T-cell (primary cell): ENCODE measurements at places on chromosomes 7 and 10.
A peak's percentile ranks its signal among the peaks of the same experiment; 100 is the strongest.

- DNase-seq, result no peak
These were observed 1.2 kb upstream of the SPACDR start for GRCh38 chr7:100465299-100465698.

GRCh38 chr10:113148901-113149300 is 198.9 kb downstream of the TCF7L2 start:
- DNase-seq, result no peak

DNA sequence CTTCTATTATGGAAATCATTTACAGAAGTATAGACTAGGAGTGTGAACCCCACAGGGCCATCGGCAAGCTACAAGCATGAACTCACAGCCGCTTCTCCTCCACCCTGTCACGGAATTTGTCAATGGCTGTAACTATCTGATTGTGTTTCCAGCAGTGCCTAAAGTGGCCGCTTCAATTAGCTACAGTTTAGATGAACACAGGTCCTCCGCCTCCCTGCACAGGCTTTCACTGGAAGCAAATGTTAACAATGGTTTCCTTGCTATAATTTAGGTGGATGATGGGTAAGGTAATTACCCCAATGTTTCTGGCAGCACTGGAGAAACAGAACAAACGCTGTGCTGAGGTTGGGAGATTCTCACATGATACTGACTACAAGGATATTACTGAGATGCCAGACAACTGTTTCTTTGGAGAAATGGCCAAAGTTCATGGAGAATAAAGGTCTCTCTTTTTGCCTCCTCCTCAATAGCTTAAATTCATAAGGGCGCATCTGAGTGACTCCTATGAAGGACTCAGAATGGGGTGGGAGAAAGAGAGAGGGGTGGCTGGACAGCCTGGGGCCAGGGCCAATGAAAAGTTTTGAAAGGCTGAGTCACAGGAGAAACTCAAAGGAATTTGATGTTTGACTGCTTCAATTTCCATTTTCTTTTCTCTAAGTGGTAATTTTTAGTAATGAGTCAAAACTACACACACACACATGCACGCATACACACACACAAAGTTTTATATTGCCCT is 78.9 kb downstream of the SVIL start:
- DNase-seq, result no peak

DNA sequence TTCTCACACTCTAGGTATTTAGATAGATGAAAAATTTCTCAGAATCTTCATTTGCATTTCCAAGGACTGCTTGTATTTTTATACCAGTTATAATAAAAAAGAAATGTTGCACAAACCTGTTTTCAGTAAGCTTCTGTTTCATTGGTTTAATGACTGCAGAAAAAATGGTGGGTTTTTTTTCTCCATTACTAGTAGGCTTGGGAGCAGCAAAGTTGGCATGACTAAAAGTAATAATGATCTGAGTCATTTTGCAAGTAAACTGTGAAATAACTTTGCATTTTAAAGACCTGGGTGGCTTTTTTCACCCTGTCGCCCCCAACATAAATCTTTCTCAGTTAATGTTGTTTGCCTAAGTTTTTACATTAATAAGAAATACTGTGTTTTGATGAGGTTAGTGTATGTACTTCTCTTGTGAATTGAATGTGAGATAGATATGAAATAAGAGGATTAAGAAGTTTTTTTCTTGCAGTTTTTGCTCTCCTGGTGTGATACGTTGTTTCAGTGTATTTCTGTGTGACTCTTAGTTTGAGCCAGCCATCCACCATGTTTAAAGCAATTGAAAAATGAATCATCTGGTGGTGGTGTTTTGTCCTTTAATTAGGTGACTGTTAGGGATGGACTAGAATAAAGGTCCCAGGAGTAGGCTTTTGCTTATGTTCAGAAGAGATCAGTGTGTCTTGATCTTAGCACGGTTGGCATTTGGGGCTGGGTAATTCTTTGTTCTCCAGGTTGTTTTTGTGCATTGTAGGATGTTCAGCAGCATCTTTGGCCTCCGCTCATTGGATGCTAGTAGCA is 1.8 kb downstream of the GNAI1 start:
- no peak for DNase-seq

DNA sequence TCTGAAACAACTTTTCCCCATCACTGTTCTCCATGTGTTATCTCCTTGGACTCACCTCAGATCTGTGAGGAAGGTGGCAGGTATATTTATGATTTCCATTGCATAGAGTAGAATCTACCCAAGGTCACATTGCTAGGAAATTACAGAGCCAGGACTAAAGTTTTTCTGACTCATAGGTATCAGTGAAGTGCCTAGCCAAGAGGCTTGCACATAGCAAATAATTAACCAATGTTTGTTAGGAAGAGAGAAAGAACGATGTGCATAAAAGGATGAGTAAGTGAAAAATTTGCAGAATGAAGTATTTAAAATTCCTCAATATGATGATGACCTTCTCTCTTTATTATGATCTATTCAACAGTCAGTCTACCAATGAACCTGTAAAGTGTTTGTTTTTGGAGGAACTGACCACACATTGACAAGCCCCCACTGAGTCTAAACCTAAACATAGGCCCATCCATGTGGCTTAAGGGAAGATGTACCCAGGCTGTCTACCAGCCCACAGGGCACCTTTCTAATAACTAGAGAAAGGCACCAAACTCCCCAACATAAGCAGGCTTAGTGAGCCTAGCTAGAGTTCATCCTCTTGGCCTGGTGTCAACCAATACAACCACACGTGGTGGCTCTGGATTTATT is 252.9 kb upstream of the ZMIZ1 start:
- no peak for DNase-seq

DNA sequence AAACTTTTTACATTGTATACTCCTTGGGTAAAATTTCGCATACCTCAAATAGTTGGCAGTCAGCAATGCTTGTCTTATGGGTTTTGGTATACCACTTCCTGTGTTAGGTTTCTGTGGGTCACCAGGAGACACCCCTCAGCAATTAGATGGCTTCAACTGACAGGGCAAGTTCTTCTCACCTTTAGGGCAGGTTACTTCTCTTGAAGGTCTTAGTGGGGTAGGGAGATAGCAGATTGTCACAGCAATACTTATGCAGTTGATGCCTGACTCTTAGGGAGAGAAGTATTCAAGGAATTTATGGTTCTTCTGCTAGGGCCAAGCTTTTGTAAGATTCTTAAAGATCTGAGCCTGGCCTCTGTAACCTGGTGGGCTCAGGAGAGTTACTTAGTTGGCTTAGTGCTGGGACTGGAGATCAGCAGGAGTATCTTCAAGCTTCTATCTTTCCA is 42.9 kb downstream of the MKLN1 start:
- DNase-seq, result no peak

GRCh38 chr10:80684259-80684658 is 146.6 kb downstream of the SH2D4B start:
- no peak for DNase-seq

DNA sequence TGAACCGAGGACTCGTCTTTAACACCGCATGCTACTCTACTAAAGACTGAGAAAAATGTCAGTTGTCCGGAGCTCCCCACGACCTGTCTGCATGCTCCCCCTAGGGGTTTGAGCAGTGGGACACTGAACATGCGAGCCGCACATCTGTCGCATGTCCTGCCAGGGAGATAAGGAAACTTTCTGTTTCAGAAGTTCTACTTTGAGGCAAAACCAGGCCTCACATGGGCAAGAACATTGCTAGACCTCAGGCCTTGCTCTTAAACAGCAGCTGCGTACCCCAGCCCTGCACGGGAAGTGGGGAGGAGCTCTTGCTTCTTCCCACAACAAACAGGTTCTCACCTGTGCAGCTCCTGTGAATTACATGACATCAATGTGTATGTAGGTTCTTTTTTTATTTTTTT is 30.3 kb upstream of the HERPUD2 start:
- peak; percentile 61 for DNase-seq

DNA sequence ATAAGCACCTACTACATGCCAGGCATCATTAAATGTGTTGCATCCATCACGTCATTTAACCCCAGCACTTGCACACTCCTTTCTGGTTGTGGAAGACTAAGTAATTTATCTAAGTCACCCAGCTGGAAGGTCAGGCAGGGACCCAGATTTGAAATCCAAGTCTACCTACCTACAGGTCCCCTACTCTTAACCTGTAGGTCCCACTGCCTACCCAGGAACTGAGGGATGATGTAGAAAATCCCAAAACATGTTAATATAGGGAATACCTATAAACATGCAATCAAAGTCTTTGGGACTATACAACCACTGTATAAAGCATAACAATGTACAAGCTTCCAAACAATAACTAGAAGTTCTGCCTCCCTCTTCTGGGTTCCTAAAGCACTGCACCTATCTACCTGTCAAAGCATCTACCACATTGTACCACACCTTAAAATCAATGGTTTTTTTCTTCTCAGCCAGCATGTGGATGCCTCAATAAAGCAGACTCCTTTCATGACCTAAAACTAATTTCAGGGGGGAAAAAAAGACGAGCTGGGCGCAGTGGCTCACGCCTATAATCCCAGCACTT is 5.6 kb downstream of the IL6 start:
- no peak for DNase-seq

GRCh38 chr7:67620216-67620933 is 623.7 kb downstream of the TYW1 start:
- no peak for DNase-seq

GRCh38 chr7:24842449-24843241 is 85.4 kb upstream of the GSDME start:
- no peak for DNase-seq

- no peak for DNase-seq
These were observed 6.4 kb upstream of the CSTF2T start for GRCh38 chr10:51705774-51706173.

DNA sequence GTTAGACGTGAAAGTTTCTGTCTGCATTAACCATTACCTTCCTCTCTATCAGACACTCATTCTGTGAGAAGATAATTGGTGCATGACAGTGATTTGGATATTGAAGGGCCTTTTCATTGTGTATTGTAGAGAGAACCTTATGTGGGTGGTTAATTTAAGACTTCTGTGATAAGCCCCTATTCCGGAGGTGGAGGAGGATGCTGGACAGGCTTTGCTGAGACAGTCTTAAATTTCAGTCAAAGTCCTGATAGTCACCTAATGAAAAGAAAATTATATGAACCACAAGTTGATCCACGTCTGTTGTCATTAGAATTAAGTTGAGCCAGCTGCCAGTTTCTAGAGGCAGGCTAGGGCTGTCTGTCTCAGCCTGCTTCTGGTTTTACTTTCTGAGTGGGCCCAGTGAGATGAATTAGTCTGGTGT is 62.9 kb downstream of the CELF2 start:
- DNase-seq, result no peak

GRCh38 chr10:78553792-78554191 is 515.0 kb upstream of the ZMIZ1 start:
- DNase-seq, result no peak

GRCh38 chr7:41113719-41114118 is 589.2 kb downstream of the INHBA start:
- no peak for DNase-seq

DNA sequence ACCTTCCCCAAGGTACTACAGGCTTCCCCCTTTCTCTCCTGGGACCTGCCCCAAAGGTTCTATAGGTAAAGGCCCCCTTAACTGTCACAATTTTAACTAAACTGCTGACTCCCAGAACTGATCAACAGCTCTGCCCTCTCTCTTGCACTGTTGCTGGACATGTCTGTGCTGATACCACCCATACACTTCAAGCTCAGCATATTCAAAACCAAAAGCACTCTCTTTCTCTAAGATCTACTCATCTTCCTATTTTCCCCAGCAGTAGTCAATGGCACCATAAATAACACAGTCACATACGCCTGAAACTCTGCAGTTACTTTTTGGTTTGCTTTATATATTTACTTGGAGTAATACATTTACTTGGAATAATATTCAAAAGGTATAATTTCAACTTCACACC is 12.3 kb downstream of the OSBPL3 start:
- no peak for DNase-seq

- DNase-seq, result no peak
These were observed 79.6 kb downstream of the NEURL1 start for GRCh38 chr10:103573205-103573487.

DNA sequence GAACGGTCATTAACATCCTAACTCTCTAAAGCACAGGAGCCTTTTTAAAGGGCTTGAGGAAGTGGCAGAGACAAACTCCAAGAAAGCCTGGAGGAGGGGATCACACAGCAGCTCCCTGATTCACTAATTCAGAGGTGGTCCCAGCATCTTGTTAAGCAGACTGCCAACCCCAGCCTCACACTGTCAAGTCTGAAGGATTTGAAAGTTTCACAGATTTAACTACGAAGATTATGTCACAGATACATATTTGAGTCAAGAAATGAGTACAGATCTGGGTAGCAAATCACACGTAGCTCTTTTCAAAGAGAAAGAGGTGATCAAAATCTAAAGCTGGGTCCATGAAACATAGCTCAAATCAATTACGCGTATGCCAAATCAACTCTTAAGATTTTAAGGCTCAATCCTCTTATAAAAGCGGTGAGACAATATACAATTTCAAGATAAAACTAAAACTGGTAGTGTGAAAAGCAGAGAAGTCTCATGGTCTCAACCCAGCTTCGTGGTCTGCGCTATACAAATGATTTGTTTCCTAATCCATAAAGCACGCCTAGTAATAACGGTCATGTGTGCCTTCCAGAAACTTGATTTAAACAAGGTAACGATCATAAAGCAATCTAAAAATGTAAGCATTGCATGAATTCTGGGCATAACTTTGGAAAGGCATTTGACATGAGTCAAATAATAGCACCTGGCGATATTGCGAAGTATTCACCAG is 229.9 kb upstream of the MKLN1 start:
- DNase-seq, result no peak

GRCh38 chr10:3422282-3422681 is 249.7 kb upstream of the PITRM1 start:
- no peak for DNase-seq

DNA sequence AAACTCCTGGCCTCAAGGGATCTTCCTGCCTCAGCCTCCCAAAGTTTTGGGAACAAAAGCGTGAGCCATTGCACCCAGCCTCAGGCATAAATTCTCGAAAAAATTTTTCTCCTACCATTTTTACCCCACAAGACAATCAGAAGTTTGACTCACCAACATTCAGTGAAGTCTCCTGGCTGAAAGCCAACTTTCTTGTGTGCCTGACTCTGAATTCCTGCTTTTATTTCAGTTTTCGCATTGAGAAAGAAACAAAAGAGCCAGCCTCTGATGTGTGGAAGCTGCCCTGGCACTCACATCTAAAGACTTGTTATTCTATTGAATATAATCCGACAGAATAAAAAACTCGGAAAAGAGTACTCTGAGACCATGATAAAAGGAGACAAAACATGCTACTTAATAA is 402.9 kb downstream of the MAGI2 start:
- DNase-seq, result no peak
